Epithelial cell of alveolus of lung (primary cell): ENCODE measurements at places on chromosomes 3 and 15. TPM values are rescaled to one million over a fixed set of nuclear protein-coding genes. Genes with fewer than 3 reads are reported as not detected.

Gene TMC3
- not detected in 2 replicates for total RNA-seq

Gene GABRA5
- total RNA-seq, result 0.24 and 0.26 TPM in 2 replicates

Gene STRA6
- 0.80 and 13.1 TPM in 2 replicates for total RNA-seq

Gene PLCL2
- 3.6 and 4.8 TPM in 2 replicates for total RNA-seq

Gene RAB6B
- 0.40 and 0.65 TPM in 2 replicates for total RNA-seq

Gene WNT5A
- total RNA-seq, result 127 and 304 TPM in 2 replicates

Gene CDHR4
- 0.16 TPM in 1 of 2 replicates, not detected in the other for total RNA-seq

Gene SLC28A2
- total RNA-seq, result not detected in 2 replicates

Gene SLC6A1
- not detected in 2 replicates for total RNA-seq

Gene LINGO1
- total RNA-seq, result 0.13 TPM in 1 of 2 replicates, not detected in the other

Gene EPB42
- total RNA-seq, result not detected in 2 replicates
